ENCODE measurements at places on chromosomes 5 and 9.

DNA sequence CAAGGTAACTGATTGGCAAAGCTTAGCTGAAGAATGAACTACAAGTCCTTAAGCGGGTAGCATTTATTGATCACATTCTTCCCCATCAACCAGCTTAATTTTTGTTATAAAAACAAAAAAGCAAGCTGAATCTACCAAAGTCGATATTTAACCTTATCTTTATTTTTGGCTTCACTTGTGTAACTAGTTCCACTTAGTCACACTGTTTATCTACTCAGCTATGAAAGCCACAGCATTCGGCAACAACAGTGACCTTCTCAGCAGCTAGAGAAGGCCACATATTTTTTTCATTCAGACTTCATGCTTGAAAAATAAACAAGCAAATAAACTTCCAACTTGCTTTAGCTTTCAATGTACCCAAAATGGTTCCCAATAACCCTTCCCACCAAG lies 69.4 kb downstream of the KLHL3 start:
- DNase-seq = no peak

DNA sequence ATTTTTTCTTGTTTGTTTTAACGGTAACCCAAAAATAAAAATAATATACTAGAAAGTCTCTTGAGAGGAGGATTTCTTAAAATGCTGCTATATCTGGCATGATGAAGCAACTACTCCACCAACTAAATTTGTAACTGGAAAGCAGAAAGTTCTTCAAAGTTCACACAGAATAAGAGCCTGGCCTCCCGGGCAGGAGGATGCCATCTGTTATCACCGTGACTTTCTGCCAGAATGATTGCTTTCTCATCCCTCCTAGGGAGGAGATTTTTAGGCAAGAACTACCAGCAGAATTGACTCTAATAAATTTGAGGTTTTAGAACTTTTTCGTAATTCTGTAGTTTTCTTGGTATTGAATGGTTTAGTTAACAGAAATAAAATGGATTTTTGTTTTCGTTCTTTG lies 464.6 kb upstream of the ACTBL2 start:
- no peak for DNase-seq

GRCh38 chr9:113785334-113785733 lies 90.8 kb upstream of the ZNF618 start:
- no peak for DNase-seq

GRCh38 chr9:120770931-120771330 lies 22.3 kb downstream of the FBXW2 start:
- DNase-seq = no peak

- DNase-seq = no peak
Measured at GRCh38 chr5:137279521-137280231, 219.4 kb downstream of the SPOCK1 start.

GRCh38 chr9:77518688-77519087 lies 129.4 kb downstream of the GNA14 start:
- no peak for DNase-seq

DNA sequence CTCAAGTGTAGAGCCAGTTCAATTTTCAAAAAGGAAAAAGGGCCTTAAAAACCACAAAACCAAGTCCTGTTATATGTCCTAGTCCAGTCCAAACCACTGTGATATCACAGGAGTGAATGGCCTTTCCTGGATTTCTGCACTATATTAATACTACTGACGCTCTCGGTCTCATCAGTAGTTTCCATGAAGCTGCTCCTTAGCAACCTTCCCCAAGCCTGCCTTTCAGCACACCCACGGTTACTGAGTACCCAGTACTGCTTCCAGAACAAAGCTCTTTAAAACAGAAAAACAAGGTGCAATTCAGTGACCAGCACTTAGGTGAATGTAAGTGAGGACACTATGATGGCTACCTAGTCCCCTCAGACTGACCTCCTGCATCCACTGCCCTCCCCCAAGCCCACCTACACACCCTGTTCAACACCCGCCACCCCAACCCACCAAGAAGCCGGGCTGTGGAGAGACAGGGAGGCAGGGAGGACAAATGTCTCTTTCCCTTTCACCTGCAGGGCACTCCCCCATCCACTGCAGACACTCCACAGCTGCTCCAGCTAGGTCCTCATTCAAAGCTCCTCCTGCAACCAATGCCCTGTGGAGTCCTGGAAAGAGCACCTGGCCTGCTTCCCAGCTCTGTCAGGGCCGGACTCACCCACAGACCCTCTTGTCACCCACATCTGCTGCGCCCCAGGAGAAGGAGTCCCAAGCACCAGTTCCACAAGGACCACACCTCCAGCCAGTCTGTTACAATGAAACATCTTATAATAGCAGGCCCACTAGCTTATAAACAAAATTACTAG lies 25.9 kb downstream of the PSMB7 start:
- DNase-seq = no peak

DNA sequence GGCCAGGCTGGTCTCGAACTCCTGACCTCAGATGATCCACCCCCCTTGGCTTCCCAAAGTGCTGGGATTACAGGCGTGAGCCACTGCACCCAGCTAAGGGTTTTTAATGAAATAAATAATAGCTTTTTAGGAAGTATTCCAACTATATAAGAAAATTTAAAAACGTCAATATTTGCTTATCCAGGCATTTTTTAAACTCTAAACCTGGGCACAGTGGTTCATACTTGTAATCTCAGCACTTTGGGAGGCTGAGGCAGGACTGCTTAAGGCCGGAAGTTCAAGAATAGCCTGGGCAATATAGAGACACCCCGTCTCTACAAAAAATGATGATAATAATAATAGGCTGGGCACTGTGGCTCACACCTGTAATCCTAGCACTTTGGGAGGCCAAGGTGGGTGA lies 14.2 kb downstream of the SKP1 start:
- DNase-seq = no peak

DNA sequence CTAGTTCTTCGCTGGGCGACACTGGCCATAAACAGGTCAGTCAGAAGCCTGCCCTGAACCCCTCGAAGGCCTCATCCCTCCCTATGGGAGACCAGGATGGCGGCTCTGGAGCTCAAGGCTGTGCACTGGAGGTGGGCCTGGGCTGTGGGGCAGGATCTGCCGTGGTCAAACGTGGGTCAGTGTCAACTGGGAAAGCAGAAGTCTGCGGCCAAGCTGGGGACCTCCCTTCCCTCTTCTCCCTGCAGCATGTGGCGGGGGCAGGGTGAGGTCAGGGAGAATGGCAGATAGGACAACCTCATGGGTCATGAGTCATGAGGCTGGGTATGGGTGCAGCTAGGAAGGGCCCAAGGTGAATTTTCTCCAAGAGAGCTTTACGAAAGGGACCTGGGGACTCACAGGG lies 132.9 kb downstream of the RXRA start:
- no peak for DNase-seq

GRCh38 chr9:69214939-69215338 lies 40.9 kb downstream of the TJP2 start:
- no peak for DNase-seq

GRCh38 chr5:54820346-54821134 lies 164.9 kb downstream of the ESM1 start:
- no peak for DNase-seq

- DNase-seq = no peak
Measured at GRCh38 chr9:81693671-81694378, 4.5 kb upstream of the TLE1 start.

DNA sequence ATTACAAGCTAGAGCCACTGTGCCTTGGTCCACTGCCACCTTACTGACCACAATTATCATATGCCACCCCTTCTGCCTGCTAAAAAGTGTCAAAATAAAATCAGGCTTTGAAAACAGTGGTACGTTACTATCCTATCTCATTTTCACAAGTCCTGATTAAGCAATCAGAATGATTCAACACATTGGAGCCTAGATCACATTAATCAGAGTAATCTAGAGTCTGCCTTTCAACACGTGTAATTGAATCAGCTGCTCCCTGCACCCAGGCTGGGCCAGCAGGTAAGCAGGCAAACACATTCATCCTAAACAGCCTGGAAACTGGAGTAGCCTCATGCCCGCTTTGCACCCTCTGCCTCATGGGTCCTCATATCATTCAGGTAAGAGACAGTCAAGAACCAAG lies 186.2 kb downstream of the DCP2 start:
- DNase-seq = no peak

- DNase-seq = no peak
Measured at GRCh38 chr5:145586661-145587307, 248.4 kb downstream of the PRELID2 start.
